ENCODE measurements at places on chromosomes 1 and 21. TPM values are rescaled to one million over a fixed set of nuclear protein-coding genes. Genes with fewer than 3 reads are reported as not detected.

GRCh38 chr1:230684146-230684545 lies 29.8 kb downstream of the AGT start:
- no peak for DNase-seq

GRCh38 chr1:21494196-21494595 lies 15.0 kb upstream of the ALPL start:
- DNase-seq: no peak

GRCh38 chr1:94669198-94669597 lies 127.6 kb upstream of the F3 start:
- no peak for DNase-seq

DNA sequence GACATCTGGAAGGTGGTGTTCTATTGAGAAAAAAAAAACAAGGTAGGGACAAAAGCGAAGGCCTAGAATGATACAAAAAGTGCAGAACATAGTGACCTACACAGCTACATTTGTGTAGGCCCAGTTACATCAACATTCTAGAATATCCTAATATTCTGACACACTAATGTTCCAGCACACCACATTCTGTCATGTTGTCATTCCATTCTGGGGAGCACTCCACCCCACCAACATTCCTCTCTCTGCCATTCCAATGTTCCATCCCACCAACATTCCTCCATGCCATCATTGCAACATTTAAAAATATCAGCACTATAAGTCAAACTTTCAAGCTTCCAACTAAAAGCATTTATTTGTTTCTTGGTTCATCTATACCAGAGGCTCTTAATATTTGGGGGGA lies 28.5 kb downstream of the COA7 start:
- DNase-seq: no peak

DNA sequence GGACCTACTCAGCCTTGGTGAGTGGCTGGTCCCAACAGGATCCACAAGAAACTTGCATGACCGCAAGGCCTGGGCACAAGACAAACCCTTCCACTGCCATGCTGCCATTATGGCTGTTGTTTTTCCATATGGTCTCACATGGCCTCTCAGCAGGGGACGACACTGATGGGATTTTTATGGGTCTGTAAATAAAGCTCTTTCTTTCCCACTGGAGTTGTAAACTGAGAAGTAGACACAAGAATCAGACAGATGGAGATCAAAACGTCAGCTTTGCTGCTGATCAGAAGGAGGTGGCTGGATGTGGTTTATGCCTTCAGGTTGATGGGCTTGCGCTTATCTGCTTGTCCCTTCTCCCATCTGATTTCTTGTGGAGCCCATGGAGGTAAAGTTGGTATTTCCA lies 138.1 kb upstream of the KCNJ6 start:
- no peak for DNase-seq

- no peak for DNase-seq
Measured at GRCh38 chr1:40038697-40039096, 1.8 kb upstream of the CAP1 start.

DNA sequence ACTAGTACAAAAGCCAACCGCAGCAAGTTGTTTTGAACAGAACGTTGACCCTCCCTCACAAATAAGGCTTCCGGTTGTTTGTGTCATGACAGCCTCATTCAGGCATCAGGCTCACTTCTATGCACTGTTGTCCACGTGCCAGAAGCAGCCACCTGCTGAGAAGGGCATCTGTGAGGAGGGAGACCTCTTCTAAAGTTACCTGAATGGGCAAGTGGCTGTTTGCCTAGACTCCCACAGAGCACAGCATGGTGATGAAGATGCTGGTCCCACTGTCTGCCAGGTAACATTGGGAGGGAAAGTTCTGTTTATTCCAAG lies 176.1 kb downstream of the CLIC6 start:
- DNase-seq: no peak

DNA sequence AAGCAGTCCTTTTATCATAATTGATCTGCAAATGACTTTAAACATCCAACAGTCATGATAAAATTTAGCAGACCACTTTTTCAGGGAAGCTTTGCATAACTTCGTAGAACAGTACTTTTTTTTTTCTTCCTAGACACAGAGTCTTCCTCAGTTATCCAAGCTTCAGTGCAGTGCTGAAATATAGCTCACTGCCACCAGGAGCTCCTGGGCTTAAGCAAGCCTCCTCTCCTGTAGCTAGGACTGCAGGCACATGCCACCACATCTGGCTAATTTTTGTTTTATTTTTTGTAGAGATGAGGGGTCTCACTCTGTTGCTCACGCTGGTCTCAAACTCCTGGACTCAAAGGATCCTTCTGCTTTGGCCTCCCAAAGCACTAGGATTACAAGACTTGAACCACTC lies 3.8 kb downstream of the F13B start:
- DNase-seq: no peak

DNA sequence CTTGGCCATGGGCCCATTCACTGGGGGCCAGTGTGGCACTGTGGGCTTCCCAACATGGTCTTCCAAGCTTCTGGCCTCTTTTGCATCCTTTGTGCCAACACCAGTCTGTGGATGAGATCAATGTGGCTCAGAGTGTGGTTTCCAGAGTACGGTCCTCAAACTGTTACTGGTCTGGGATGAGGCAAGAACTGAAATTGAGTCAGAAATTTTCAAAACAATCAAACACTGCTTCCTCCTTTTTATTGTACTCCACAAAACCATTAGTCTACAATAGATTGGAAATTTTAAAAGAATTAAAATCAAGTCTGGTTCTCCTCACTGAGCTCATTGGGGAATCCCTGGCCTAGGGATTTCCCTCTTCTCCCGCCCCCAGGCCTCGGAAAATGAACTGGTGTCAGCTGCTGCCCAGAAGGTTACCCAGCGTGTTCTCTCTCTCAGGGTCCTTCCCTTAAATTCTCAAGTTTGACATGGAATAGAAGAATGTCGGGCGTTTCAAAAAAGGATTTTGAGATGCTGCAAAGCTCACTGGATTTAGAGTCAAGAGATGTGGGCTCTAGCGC lies 222.0 kb downstream of the SDCCAG8 start:
- DNase-seq: no peak

DNA sequence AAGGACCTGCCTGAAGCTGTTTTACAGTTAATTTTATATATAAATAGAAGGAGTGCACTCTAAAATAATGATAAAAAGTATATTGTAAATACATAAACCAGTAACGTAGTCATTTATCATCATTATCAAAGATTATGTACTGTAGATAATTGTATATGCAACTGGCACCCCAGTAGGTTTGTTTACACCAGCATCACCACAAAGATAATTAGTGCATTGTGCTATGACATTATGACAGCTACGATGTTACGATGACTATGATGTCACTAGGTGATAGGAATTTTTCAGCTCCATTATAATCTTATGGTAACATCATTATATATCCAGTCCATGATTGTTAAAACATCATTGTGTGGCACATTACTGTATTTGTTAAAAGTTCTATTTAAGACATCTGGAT lies 185.2 kb downstream of the LBR start:
- DNase-seq: no peak

DNA sequence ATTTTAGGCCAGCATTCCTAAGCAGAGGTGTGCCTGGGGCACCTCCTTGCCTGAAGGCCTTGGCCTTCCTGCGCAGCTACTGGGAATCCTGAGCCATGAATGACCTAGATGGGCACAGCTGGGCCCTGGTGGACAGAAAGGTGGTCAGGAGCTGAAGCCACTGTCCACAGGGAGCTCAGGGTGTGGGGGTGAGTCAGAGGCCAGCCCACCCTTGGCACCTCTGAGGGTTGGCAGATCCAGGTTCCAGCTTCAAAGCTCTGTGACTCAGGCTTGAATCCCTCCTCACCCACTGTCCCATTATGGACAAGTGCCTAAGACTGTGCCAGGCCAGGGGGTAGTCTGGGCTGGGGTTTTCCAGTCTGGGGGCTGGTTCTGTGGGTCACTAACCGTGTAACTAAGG lies 6.4 kb upstream of the EDN2 start:
- no peak for DNase-seq

DNA sequence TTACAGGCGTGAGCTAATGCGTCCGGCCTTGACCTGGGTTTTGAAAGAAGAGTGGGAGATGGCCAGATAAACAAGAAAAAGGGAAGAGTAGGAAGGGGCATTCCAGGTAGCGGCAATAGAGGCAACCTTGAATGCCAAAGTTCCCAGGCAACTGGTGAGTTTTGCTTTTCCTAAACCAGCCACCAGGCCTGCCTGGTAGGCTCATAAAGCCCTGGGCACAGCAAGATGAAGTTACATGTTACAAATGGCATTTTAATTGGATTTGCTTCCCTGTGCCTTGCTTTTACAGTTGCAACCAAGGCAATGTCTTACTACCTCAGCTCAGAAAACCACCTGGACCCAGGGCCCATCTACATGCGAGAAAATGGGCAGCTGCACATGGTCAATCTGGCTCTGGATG lies 5.5 kb downstream of the LRRC42 start:
- DNase-seq: no peak

- no peak for DNase-seq
Measured at GRCh38 chr21:45029948-45030681, 44.3 kb upstream of the ADARB1 start.

DNA sequence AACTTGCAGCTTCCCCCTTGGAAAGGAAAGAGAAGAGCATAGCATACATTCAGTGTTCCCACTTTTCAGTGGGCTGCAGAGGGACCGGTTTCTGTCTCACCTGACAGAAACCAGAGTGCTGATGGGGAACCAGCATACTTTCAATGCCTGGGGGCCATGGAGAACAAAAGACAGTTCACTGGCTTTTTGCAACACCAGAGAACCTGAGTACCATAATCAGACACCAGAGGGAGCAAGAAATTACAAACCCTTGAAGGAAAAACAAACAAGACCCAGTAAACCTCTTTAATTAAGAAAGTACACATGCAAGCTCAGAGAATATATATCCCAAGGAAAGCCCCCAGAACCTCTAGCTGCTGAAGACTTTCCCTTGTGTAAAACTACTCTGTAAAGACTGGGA lies 51.1 kb downstream of the CSMD2 start:
- DNase-seq: no peak

DNA sequence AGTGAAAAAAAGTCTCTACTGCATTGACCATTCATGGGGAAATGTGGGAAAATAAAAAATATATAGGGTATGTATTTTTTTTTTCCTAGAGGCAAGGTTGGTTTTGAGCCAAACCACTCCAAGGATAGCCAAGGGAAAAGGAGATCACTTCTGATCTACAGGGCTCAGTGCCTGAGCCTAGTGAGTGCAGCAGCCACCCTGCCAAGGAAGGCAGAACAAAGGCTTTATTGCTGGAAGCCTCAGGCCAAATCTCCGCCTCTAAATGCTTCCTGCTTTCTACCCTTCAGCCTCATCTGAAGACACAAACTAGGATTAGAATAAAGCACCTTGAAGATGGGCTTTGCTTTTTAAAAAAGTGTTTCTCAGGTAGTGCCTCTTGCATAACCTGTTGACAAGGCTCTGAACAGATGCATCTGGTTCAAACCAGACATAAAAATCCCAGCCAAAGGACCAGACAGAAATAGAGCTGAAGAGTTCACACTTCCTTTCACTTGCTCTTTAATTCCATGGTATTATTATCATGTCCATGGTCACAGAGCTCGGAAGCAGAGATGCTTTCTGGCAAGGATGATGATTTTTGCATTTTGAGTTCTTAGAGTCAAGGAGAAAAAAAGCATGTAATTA lies 10.5 kb downstream of the C1orf115 start:
- no peak for DNase-seq

GRCh38 chr1:96660503-96660902 lies 61.1 kb upstream of the PTBP2 start:
- no peak for DNase-seq

- no peak for DNase-seq
Measured at GRCh38 chr1:96723936-96724335, 2.4 kb downstream of the PTBP2 start.

GRCh38 chr1:167145965-167146364 lies 52.1 kb downstream of the STYXL2 start:
- DNase-seq: no peak

DNA sequence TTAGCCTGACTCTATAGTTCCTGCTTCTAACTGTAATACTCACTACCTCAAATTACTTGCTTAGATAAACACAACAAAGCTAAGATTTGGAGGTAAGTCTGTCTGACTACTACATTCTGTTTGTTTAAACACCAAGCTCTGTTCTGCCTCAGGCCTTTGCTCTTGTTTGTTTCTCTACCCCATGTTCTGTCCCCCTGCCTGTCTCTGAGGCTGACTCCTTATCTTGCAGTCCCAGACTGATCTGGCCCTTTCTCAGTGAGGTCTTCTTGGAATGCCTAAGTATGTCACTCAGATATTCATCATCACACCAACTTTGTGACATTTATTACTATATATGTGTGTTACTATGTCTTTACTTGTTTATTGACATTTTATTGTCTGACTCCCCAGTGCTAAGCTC lies 425.5 kb downstream of the LMO4 start:
- no peak for DNase-seq

DNA sequence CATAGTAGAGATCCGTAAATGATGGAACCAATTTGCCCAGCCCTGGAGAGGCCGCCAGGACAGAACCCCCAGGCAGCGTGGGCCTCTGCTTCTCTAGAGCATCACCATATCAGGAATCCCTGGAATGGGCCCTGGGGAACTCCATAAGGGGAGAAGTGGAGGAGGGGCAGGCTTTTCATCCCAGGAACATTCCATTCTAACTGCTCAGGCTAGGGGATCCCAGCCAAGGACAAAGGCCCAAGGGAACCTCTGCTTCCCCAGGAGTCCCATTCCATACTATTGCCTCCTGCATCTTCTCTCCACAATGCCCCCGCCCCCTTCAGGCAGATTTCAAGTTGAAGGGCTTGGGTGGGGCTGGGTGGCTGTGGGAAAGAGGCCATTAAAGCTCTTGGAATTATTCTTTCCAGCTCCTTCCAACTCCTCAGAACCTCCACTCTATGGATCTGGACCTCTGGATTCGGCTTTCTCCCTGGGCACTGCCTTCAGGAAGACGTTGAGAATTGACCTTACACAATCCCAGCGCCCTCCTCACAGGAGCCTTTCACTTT lies 6.0 kb downstream of the TRNP1 start:
- no peak for DNase-seq

GRCh38 chr1:67479146-67479891 lies 49.1 kb upstream of the SERBP1 start:
- DNase-seq: no peak

Gene SKI
- 15.5 TPM for total RNA-seq

Gene TGFB2
- total RNA-seq: 19.6 TPM

Gene KCNN3
- total RNA-seq: 2.4 TPM

Gene TFF2
- total RNA-seq: not detected

Gene LY9
- not detected for total RNA-seq

Gene WNT9A
- 1.2 TPM for total RNA-seq

Gene MYBPH
- total RNA-seq: not detected

Gene LRRC53
- total RNA-seq: under 0.01 TPM

Gene ZNF648
- under 0.01 TPM for total RNA-seq

Gene FCER1A
- not detected for total RNA-seq

Gene ANGPTL1
- total RNA-seq: 2.0 TPM

Gene DISC1
- 5.3 TPM for total RNA-seq

All from frontal cortex (tissue), 4 donors.